CD4-positive, alpha-beta T cell treated with Interleukin-6 at 100 ng/mL for 8 hours (primary cell): ENCODE measurements at places on chromosomes 6 and 20.

DNA sequence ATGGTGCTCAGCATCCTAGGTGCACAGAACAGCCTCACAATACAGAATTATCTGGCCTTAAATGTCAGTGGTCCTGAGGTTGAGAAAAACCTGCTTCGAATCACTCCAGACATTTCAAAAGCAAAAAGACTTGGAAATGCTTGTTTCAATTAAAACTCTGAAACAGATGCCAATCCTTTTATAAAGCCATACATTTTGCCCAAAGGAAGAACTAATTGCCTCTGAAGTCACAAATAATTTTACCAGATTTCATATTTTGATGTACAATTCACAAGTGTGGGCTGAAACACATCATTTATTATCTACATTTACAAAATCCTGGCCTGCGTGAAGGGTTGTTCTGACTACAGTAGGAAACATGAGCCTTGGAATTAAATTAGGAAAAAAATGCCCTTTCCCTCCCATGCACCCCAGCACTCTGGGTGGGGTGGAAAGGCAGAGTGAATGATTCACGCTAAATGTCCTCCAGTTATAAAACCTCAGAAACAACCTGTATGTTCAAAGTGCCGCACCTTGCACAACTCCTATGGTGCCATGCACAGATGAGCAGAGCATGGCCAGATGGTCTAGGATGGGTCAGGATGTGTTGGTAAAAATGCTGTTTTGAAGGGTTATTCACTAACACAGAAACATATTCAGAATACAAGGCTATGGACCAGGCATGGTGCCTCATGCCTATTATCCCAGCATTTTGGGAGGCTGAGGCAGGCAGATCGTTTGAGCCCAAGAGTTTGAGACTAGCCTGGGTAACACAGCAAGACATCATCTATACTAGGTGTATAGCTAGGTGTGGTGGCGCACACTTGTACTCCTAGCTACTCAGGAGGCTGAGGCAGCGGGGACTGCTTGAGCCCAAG lies 87.0 kb downstream of the ZMYND8 start:
- no peak for DNase-seq

- no peak for DNase-seq
Observed at GRCh38 chr6:96900873-96901272, 3.2 kb upstream of the NDUFAF4 start.

- DNase-seq: no peak
Observed at GRCh38 chr20:49560186-49560585, 7.8 kb downstream of the PTGIS start.

DNA sequence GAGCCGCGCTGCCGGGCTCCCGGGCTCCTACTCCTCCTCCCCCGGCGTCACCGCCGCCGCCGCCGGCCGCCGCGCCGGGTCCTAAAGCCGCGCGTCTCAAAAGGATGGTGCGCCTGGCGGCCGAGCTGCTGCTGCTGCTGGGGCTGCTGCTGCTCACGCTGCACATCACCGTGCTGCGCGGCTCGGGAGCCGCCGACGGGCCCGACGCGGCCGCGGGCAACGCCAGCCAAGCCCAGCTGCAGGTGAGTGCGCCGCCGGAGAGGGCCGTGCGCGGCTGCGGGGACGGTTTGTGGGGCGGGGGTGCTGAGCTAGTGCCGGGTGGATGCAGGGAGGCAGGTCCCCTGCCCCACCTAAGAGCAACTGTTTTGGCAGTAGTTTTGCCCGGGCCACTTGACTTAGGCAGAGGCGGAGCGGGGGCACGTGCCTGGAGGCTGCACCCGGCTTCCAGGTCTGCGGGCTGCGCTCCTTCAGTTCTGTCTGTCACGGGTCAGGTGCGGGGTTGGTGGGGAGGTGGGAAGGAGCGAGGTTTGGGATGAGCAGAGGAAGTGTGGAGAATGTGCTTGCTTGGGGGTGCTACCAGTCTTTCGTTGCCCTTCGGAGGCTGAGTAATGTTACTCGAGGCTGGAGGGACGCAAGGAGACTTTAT lies 722 bp downstream of the ISM1 start:
- peak; percentile 50 for DNase-seq
